ENCODE measurements at places on chromosomes 4 and X.

DNA sequence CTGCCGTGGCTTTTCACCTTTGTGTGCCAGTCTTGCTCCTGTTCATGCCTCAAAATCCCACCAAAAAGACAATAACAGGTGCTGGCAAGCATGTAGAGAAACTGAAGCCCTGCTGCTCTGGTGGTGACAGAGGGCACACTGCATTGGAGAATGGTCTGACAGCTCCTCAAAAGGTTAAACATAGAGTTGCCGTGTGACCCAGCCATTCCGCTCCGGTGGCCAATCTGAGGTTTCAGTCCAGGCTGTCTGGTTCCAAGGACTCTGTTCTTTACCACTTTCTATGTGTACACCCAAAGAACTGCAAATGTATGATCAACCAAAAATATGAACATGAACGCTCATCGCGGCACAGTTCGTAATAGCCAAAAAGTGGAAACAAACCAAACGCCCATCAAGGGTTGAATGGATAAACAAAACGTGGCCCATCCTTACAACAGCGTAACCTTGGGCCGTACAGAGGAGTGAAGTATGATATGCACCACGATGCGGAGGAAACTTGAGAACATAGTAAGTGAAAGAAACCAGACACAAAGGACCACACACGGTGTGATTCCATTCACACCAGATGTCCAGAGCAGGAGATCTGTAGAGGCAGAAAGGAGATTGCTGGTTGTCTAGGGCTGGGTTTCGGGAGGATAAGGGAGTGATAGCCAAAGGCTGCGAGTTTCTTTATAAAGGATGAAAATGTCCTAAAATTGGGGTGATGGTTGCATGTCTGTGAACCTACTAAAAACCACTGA, 33.6 kb upstream of the WFS1 start:
- no peaks in the 10 kb centered on the region for H3K27me3 ChIP-seq
- H3K4me3 ChIP-seq: no peak overlapping the region
- H3K27ac ChIP-seq: no peak overlapping the region
- no peak for DNase-seq
- H3K36me3 ChIP-seq: no peaks in the 10 kb centered on the region

DNA sequence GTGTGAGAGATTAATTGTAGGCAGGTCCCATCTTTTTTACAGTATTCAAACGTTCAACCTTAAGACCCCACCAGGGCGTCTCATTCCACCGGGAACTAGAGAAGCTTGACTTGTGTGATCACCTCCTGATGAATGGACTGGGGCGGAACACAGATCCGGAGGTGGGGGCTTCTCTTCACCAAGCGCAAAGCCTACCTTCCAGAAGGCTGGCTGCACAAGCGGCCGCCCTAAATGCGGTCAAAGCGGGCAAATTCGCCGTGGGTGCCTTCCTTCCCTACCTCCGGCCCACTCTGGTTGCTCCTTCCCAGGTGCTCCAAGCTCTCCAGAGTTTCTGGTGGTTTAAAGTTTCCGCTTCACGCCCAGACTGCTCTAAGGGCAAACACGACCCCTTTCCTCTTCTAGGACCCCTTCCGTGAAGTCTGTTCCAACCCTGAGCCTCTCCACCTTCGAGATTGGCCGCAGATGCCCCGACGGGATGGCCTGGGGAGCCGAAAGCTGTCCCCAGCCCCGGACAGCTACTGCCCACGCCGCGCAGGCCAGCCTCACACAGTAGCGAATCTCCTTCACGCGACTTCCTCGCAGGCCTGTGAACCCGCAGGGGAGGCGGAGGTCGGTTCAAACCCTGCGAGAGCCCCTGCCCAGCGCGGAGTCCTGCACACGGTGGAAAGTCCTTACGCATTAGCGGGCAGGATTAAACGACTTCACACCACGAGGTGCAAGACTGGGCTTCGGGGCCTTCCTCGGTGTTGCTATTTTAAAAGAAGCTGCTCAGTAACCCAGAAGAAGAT, 1.6 kb upstream of the WWC2 start:
- H3K4me1 ChIP-seq: no peaks in the 10 kb centered on the region
- H3K36me3 ChIP-seq: no peaks in the 10 kb centered on the region
- no peaks in the 10 kb centered on the region for H3K27me3 ChIP-seq

DNA sequence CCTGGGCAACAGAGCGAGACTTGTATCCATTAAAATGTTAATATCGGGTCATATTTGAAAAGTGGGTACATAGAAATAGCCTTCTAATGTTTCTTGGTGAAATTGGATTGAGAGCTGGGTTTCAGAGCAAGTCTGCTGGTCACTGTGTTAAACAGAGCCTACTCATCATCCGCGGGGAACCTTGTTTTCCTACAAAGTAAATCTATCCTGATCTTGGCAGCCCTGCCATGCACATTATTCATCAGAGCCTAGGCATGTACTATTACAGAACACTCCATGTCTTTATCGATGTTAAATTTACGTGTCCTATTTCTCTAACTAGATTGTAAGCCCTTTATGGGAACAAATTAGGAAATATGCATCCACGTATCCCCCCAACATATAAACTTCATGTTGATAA, 18.7 kb downstream of the SETD7 start:
- H3K36me3 ChIP-seq: no peaks in the 10 kb centered on the region
- H3K4me1 ChIP-seq: no peaks in the 10 kb centered on the region
- H3K27ac ChIP-seq: no peak overlapping the region

- H3K36me3 ChIP-seq: no peaks in the 10 kb centered on the region
- H3K27me3 ChIP-seq: no peaks in the 10 kb centered on the region
- no peak overlapping the region for H3K4me3 ChIP-seq
- no peak for DNase-seq
These were observed 43.5 kb upstream of the SLC25A31 start for GRCh38 chr4:127686658-127687057.

DNA sequence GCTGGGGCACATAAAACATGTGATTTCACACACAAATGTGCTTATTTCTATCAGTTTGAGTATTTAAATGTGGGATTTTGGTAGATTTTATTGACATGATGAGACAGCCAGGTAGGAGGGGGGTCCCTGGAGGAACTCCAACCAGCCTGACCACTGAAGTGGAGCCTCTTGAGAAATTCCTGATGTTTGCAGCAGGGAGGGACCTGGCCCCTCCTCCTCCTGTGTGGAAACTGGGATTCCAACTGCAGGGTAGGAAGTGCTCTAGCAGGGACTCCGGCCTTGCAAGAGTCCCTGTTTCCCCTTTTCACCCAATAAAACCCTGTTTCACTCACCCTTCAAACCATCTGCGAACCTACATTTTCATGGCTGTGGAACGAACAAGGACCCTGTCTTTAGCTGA, 2224.0 kb upstream of the AGA start:
- no peak overlapping the region for H3K27ac ChIP-seq
- H3K27me3 ChIP-seq: no peaks in the 10 kb centered on the region
- H3K4me1 ChIP-seq: no peaks in the 10 kb centered on the region
- no peak for DNase-seq

DNA sequence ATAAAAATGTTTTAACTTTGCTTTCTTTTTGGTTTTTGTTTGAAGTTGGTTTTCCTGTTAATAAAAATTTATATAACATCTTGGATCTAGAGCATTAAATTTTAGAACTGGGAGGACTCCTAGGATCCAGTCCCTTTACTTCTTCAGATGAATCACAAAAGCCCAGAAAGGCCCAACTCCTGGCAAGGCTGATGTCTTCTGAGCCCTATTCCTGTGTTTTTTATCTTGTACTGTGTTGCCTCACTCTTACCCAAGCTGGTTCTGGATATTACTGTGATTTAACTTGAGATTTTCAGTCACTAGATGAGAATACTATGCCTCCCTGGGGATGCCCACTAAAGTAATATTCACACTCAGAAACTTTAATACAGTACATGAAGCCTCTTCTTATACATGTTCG, 127.1 kb upstream of the GALNT7 start:
- no peaks in the 10 kb centered on the region for H3K27me3 ChIP-seq
- no peak overlapping the region for H3K27ac ChIP-seq

- H3K27me3 ChIP-seq: no peaks in the 10 kb centered on the region
- no peak overlapping the region for H3K27ac ChIP-seq
- H3K4me3 ChIP-seq: no peak overlapping the region
These were observed 20.6 kb downstream of the CCNQ start for GRCh38 chrX:153578200-153578835.

- H3K4me3 ChIP-seq: no peak overlapping the region
- no peak for DNase-seq
- H3K4me1 ChIP-seq: no peaks in the 10 kb centered on the region
- no peaks in the 10 kb centered on the region for H3K27me3 ChIP-seq
These were observed 104.0 kb downstream of the TEX13A start for GRCh38 chrX:105116486-105116885.

Data from naive thymus-derived CD4-positive, alpha-beta T cell (primary cell).